A549 treated with DMSO at 1 μM for 4 hours (cell line): ENCODE measurements at places on chromosomes 4 and X. TPM values are rescaled to one million over a fixed set of nuclear protein-coding genes. Genes with fewer than 3 reads are reported as not detected.

PRKG2 gene
- total RNA-seq, result 0.72 to 1.8 TPM (median 0.85 TPM) in 5 replicates

GLRA2 gene
- total RNA-seq, result not detected in 5 replicates

TENM3 gene
- 0.92 to 2.4 TPM (median 1.6 TPM) in 5 replicates for total RNA-seq

DDX53 gene
- not detected in 5 replicates for total RNA-seq

CT47C1 gene
- not detected in 5 replicates for total RNA-seq

TCEAL9 gene
- 77.4 to 137 TPM (median 86.2 TPM) in 5 replicates for total RNA-seq

PRSS12 gene
- 0.22 to 0.53 TPM (median 0.41 TPM) in 5 replicates for total RNA-seq

IRS4 gene
- total RNA-seq, result 0.03 TPM in 1 of 5 replicates, not detected in the others

STPG2 gene
- total RNA-seq, result not detected in 5 replicates

TMEM271 gene
- total RNA-seq, result not detected in 5 replicates

UGT2A1 gene
- total RNA-seq, result not detected in 5 replicates

MAOA gene
- total RNA-seq, result 0.16 to 0.49 TPM (median 0.40 TPM) in 5 replicates

GPC3 gene
- total RNA-seq, result not detected in 5 replicates

FAT4 gene
- 1.1 to 2.6 TPM (median 1.7 TPM) in 5 replicates for total RNA-seq

FGFBP2 gene
- total RNA-seq, result not detected in 5 replicates
